ENCODE measurements at places on chromosomes 6 and 20.

DNA sequence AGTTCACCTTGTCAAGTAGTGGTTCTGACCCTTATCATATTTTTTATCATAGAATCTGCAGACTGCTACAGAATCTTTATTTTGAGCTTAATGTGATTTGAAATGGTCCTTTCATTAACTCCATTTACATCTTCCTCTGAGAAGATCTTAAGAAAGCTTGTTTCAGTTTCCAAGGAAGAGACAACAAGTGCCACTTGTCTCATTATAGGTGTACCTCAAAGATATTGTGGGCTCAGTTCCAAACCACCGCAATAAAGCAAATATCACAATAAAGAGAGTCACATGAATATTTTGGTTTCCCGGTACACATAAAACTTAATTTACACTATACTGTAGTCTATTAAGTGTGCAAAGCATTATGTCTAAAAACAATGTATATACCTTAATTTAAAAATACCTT lies 66.4 kb upstream of the ATXN1 start:
- no peak for DNase-seq

DNA sequence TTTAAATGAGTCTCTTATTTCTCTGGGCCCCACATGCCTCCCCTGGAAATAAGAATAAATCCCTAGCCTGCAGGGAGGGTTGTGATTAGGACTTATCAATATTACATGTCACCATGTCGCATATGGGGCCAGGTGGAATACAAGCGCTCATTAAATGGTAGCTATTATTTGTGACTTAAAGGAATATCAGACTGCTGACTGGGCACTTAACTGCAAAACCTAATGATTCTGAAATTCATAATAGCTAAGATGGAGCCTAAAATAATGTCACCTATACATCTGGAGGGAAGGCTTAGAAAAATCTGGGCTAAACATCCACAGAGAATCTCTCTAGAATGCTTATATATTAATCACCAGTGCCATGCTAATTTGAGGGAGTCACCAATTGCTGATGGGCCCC lies 106.5 kb downstream of the LRFN2 start:
- no peak for DNase-seq

- DNase-seq = no peak
Observed at GRCh38 chr6:54286141-54286540, 22.1 kb upstream of the TINAG start.

DNA sequence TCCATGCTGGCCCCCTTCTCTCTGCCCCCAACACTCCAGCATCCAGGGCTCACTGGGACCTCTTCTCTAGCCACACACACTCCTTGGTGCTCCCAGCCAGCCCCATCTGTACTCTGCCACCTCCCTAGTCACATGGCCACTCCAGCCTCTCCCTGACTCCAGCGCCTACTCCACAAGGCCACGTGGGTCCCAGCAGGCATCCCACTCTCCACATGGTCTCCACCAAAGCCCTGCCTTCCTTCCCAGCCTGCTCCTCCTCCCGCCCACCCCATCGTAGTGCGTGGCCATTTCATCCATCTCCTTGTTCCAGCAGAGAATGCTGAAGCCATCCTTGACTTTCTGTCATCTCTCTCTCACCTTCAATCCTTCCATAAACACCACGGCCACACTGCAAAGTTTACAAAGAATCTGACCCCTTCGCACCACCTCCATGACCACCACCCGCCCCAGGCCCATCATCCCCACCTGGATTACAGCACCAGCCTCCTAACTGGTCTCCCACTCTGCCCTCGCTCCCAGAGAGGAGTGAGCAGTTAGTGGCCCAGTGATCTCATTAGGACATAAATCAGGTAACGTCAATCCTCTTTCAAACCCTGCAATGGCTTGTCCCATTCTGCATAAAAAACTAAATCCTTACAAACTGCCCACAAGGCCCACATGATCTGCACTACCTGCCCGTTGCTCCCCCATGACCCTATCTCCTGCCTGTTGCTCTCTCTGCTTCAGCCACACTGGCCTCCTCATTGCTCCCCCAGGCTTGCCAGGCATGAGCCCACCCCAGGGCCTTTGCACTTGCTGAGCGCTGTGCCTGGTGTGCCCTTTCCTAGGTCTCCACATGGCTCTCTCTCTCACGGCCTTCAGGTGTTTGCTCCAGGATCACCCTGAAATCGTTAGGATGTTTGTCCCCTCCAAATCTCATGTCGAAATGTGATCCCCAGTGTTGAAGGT lies 96.2 kb downstream of the GRM4 start:
- DNase-seq = no peak

- no peak for DNase-seq
Observed at GRCh38 chr6:126039284-126039683, 52.9 kb downstream of the TRMT11 start.

GRCh38 chr20:50359607-50360217 lies 150.5 kb upstream of the PTPN1 start:
- DNase-seq = no peak

- no peak for DNase-seq
Observed at GRCh38 chr6:8743170-8743745, 307.9 kb upstream of the SLC35B3 start.

DNA sequence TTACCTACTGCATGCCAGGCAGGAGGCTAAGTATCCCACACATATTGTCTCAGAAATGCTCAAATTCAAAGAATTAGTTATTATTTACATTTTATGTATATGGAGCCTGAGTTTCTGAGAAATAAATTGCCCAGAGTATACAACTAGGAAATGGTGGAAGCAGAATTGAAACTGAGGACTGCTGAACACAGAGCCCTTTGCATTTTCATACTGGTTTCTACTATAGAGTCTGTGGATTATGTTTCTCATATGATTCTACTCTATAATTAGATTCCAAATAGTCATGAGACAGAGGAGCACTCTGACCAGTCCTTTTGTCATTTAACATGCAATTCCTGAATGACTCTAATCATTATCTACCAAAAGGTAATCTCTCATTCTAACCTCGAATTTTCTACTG lies 254.3 kb downstream of the LMBRD1 start:
- no peak for DNase-seq

GRCh38 chr6:37761554-37762271 lies 57.8 kb upstream of the ZFAND3 start:
- no peak for DNase-seq

DNA sequence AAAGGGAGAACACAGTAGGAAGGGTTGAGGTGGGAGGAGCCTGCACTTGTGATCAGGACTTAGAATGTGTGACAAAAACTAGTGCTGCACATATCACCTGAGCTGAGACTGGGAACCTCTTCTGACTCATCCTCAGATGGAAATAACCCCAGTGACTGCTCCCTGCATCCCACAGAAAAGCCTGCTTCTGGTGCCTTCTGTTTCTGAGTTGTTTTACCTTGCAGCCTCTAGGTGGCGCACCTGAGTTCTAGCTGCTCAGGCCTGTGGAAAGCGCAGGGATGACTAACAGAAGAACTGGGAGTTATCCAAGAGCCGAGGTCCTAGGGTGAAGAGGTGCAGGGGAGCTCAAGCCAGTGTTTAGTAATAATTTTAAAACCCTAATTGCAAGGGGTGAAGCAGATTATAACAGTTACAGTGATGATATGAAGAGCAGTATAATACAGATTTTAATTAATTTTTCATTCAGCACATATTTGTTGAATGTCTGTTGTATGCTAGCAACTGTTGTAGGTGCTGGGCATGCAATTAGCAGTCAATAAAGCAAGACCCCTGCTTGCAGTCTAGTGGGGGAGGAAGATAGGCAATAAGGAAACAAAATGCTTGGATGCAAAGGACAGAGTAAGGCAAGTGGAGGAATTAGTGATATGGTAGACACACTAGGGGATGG lies 302.5 kb downstream of the DHX35 start:
- no peak for DNase-seq

DNA sequence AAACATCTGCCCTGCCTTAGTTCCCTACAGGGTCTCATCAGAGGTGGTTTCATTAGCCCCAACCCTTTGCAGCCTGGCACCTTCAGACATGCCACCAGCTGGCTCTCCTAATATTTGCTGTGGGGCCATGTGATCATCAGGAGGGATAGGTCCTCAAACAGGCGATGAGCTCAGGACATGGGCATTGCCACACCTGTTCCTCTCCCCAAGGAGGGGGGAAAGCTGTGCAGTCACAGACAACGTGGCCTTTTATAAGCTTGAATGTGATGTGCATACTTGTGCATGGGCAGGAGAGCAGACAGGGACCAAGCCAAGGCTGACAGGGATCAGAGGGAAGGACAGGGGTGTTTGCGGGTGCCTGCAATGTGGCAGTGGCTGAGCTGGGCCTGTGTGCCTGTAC lies 78.8 kb upstream of the ZNFX1 start:
- DNase-seq = no peak

DNA sequence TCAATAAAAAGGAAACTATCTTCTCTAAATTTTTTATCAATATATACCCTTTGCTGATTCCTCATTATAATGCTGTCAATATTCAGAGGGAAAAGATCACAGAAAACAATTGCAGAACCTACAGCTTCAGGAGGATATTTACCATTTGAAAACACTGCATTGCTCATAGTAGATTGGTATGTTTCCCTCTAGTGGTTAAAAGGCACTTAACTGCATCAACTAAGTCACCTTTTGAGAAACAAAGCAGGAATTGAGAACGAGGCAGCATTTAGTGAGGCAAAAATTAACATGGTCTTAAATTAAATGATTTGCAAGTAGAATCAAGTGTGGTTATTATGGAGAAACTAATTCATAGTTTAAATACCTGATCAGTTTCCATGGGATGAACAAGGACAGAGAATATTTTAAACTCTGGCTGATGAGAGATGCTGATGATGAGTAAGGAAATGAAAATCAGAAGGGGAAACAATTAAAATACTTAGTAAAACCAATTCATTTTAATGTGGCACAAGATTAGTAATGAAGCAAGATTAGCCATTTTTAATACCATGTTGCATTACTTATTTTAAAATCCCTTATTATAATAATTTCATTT lies 642.1 kb downstream of the EPHA7 start:
- DNase-seq = peak; percentile 54

DNA sequence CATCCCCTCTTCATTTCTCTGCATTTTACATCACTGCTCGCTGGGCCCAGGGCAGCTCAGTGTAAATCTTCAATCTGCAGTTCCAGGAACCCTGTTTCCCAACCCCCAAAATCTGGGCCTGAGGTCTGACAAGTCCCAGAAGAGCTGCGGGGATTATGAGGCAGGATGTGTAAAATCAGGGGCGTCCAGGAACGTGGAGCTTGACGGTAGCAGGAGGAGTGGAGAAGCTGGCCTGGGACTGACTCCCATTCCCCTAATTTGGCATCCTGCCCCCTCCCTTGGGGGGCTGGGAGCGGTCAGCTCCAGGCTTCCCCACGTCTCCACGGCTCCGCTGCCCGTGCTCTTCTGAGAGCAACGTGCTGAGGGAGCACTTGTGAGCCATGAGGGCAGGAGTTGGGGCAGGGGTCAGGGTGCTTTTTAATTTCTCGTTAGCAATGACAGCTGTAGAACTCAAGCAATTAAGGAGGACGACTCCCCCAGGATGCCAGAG lies 23.4 kb upstream of the VEGFA start:
- DNase-seq = no peak

DNA sequence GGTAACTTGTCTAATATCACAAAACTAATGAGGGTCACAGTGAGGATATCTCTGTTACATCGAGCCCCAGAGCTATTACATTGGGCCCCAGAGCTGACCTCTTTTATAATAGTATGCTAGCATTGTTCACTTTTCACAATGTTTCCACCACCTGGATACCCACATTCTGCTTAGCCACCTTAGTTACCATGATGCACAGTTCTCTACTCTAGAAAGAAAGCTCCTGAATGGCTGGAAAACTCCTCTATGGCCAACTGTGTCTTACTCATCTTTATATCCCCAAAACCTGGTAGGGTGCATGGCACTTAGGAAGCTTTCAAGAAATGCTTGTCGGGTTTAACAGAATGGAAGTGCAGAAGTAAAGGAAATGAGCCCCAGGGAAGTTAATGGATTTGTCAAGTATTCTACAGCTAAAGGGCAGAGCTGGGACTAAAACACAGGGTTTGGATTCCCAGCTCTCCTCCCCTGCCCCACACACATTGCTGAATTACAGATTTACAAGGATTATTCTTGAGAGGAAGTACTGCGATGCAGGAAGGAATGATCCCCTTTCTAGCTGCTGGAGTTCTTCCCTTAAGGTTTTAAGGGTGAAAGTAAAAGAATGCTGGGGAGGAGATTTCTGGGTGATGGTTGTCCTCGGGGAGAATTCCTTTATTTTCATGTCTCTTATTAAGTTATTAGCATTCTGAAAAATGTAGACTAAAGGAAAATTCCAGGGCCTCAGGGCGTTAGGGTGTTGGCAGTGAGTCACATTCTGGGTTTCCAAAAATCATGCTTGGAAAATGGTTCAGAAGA lies 16.1 kb upstream of the HINT3 start:
- no peak for DNase-seq

DNA sequence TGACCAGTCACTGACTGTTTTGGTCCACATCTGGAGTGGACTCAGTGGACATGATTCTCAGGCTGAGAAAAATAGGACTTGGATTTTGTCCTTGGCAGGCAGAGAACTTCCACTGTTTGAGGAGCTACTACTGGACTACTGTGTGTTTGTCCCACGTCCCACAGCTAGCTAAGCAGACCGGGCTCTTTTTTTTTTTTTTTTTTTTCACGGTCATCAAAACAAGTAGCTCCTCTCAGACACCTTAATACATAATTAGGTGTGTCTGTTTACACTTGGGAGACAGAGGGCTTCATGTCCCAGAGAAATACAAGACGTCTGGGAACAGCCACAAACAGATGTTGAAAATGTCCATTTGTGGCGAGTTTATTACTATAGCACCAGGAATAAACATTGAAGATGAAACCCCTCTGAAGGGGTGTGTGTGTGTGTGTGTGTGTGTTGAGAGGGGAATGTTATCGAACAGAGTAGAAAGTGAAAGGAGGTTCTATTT lies 155.0 kb upstream of the SUPT3H start:
- no peak for DNase-seq

GRCh38 chr20:45300961-45301360 lies 5.7 kb upstream of the RBPJL start:
- DNase-seq = no peak

- no peak for DNase-seq
Observed at GRCh38 chr20:37643400-37643799, 50.4 kb upstream of the CTNNBL1 start.

GRCh38 chr20:50471231-50471630 lies 39.0 kb upstream of the PTPN1 start:
- DNase-seq = no peak

GRCh38 chr6:142031035-142031434 lies 101.7 kb upstream of the GJE1 start:
- no peak for DNase-seq

GRCh38 chr20:51473771-51474170 lies 68.7 kb downstream of the NFATC2 start:
- no peak for DNase-seq

GRCh38 chr6:119965008-119965407 lies 615.4 kb upstream of the MAN1A1 start:
- DNase-seq = no peak

GRCh38 chr6:43273707-43274106 lies 24.4 kb upstream of the SLC22A7 start:
- no peak for DNase-seq
